Effector CD8-positive, alpha-beta T cell (primary cell): ENCODE measurements at places on chromosomes 11 and 22.

- DNase-seq = no peak
Observed at GRCh38 chr11:61349189-61349751, 12.4 kb downstream of the CYB561A3 start.

- no peak for DNase-seq
Observed at GRCh38 chr22:43148581-43148980, 2.8 kb upstream of the TSPO start.

DNA sequence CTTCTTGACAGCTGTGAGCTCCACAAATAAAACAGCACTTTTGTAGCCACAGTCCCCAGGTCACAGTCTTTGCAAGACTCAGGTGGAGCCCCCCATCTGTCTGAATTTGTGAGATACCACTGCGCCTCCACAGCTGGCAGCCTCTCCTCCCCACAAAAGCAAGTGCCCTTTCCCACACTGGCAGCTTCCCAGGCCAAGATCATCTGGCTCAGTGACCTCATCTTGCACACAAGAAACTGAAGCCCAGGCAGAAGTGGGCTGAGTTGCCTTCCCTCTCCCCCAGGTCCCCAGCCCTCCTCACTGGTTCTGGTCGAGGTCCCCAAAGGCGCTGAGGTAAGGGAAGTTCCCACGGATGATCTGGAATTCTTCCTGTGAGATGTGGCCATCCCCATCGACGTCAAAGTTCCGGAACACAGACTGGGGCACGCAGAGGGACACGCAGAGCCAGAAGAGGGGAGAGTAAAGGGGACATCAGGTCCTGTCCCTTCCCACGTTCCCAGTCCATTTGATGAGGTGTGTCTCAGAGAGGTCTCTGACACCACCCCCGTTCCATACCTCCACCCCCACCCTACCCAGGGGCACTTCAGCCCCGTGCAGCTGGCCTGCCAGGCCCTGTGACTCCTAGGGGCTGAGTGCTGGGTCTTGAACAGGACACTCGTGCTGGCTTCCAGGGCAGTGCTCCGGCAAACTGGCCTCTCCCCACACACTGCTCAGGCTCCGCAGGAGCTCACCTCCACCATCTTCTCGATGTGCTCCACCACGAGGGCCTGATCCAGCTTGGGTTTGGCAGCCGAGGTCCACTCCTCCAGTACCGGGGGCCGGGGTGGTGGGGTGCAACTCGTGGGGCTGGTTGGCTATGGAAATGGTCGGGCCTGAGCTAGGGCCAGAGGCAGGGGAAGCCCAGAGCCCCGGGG is 8.9 kb downstream of the RASGRP2 start:
- DNase-seq = no peak

DNA sequence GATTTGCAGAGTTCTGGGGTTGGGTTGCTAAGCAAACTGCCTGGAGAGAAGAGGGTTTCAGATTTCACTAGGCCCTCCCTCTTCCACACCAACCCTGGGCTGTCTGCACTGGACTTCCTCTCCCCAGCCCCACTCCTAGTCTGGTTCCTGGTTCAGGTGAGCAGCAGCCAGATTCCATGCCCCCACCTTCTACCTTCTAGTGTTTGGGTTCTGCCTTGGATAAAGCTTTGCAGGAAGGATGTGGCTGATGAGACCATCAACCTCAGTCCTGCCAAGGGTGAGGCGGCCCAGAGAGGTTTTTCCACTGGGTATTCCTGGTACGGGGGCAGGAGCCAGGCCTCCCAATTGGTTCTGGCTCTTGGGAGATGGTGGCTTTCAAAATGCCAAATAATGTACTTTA is 68.3 kb downstream of the BCR start:
- no peak for DNase-seq

DNA sequence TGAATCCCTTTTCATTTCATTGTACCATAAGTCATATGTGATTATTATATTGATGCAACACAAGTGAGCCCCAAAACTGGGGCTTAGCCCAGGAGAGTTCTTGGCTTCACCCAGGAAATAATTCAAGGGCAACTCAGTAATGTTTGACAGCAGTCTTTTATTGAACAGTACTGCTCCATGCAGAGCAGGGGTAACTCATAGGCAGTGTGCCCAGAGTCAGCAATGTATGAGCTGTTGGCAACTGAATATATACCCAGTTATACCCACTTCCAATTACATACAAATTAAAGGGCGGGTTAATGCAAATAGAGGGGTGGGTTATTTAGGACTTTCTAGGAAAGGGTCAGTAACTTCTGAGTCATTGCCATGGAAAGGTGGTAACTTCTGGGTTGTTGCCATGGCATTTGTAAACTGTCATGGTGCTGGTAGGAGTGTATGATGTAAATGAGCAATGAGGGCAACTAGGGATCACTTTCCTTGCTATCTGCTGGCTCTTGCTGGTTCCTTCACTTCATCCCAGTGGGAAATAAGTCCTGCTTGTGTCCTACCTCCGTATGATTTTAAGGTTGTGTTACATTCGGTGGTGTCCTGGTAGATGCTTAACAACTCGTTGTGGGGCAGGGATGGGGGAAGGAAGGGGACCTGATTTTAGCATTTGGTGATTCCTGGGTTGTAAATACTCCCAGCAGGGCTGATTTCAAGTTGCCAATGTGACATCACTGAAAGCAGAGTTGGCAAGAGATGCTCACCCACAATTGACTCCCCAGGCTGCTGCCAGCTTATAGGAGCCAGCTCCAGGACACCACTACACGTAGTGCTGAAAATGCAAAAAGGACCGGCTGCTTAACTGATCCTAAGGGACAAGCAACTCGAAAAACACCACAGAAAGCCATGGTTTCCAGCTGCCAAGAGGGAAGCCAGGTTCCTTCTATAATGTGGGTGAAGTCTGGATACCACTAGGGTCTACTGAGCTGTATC is 70.1 kb downstream of the SYT9 start:
- DNase-seq = no peak

DNA sequence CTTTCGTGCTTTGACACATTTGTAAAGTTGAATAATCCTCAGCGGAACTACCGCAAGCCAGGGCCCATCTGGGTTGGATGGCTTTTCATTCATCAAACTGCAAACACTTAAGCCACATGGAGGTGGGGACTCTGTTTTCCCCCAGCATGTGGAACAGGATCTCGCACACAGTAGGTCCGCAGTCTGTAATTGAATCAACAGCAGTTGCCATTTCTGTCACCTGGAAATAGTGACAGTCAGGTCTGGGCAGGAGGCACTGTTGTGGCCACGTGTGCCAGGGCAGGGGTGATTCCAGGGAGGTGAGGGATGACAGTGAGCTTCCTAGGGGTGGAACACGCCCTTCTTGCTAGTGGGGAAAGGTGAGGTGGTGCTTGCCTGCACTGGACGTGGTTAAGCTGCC is 50.7 kb upstream of the ANO1 start:
- DNase-seq = no peak

GRCh38 chr22:40818747-40819598 is at the start of gene SLC25A17:
Gene SLC25A17, minus strand, starts transcription at chr22:40819346. Its CDS starts 98 bp downstream, at chr22:40819248.
- DNase-seq = peak; percentile 88

DNA sequence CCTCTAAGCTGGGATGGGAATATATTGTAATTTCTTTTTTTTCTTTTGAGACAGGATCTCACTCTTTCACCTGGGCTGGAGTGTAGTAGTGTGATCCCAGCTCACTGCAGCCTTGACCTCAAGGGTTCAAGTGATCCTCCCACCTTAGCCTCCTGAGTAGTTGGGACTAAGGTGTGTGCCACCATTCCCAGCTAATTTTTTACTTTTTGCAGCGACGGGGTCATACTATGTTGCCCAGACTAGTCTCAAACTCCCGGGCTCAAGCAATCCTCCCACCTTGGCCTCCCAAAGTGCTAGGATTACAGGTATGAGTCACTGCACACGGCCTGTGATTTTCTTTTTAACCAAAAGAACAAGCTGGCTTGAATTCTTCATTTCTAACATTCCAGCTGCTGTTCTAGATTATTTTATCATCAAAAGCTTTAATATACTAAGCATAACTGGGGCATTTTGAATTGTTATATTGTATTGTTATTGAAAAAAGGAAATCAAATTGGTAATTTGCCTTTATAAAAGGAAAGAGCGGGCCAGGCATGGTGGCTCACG is 26.8 kb upstream of the PPP2R1B start:
- no peak for DNase-seq

- DNase-seq = no peak
Observed at GRCh38 chr11:24400059-24400665, 96.7 kb upstream of the LUZP2 start.

DNA sequence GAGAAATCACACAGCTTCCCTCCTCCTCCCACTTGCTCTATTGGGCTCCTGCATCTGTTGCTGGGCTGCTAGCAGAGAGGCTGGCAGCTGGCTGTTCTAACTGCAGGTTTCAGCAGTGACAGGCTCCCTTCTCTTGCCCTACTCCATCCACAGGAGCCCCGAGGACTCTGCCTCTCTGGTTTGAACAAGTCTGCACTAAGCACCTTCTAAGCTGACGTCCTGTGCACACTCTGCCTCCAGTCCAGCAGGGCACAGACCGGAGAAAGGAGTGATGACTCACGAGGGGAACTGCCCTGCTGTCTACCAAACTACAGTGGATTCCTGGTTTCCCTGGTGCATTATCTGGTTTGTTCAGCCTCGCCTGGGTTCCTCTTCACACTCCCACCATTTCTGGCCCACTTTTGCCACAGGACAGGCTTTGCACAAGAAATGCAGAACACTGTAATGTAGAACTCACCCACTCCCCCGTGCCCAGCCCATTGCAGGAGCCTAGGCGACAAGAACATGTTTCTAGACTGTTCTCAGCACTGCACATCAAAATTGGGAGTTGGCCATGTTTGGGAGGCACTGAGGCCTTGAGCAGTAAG is 26.0 kb downstream of the IL10RA start:
- no peak for DNase-seq
